Jurkat, Clone E6-1 (cell line): ENCODE measurements at places on chromosomes 4 and X.

GRCh38 chrX:123961268-123962005 is at the start of gene STAG2:
Gene STAG2, plus strand, starts transcription at chrX:123961706. Its CDS starts 60,922 bp downstream, at chrX:124022628.
- DNase-seq: peak; percentile 87

GRCh38 chr4:76562836-76563453 is 127.9 kb downstream of the SHROOM3 start:
- no peak for DNase-seq

DNA sequence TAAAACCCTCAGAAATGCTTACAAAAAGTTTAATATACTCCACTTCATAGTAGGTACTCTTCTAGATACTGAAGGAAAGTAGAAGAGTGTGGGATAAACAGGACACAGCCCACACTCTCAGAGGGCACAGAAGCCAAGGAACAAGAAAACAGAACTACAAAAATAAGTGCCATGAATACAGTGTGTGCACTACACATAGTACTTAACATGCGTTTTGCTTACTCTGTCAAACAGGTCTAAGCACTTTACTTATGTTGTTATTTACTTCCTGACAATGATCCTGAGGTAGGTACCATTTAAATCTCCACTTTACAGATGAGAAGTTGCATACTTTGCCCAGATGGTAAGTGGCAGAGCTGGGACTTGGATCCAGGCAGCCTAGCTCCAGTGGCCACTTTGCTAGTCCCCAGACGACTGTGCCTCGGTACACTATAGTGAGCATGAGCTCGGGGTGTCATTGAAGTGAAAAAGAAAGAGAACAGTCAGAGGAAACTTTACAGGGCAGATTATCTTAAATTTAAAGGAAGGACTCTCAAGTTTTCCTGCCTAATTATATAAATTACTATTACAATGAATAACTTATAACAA is 120.3 kb downstream of the BANK1 start:
- no peak for DNase-seq

DNA sequence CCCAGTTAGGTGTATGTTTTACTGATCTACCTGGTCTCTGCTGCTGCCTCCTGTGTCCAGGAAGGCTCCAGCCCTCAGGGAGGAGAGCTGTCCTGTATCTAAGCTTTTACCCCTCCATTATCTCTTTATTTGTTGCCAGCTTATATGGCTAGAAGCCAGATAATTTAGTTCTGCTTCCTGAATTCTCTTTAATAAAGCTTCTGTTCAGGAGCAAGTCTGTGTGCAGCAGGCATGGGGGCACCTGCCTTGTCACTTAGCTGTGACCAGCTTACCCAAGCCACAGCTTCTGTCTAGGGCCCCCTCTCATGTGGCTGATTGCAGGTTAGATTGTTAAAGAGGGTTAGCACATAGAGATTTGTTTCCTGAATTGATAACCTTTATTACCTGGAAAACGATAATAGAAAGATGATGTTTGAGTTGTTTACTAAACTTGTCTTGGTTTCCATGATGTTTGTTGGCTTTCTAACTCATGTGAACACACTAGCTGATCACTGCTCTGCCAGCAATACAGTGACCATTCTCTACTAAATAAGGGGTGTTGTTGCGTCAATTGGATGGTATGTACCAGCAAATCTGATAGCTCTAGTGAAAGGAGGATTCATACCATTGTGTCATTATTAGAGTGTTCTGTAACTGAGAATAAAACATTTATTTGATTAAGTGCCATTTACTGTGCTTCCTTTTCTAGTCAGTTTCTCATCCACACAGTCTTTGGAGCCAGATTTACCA is 189.8 kb upstream of the ANK2 start:
- DNase-seq: no peak

GRCh38 chrX:38192007-38192810 is 28.5 kb downstream of the SRPX start:
- DNase-seq: no peak

- no peak for DNase-seq
These were observed 799.5 kb upstream of the ADGRL3 start for GRCh38 chr4:60400593-60400992.

DNA sequence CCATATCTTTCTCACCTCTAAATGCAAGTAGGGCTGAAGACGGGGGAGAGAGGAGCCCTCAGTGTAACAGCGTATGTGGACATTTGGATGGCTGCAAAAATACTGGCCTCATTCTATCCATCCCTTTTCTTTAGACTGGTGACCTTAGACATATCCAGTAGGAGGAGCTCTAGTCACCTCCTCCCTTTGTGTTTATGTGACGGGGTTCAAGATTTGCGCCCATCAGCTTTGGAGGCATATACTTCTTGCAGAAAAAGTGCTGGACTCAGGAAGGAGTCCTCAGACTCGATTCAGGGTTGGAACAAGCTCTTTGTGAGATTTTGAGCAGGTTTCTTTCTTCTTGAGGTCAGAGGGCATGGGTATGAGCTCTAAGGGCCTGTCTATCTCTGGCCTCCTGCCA is 86.2 kb downstream of the MAMLD1 start:
- DNase-seq: no peak

- no peak for DNase-seq
These were observed 50.3 kb downstream of the SNX25 start for GRCh38 chr4:185259719-185260118.

GRCh38 chr4:110622841-110623717 is at the start of gene PITX2:
Gene PITX2, minus strand, starts transcription at chr4:110623077. Its CDS starts 617 bp downstream, at chr4:110622460.
- DNase-seq: peak; percentile 93
